T-cell (primary cell): ENCODE measurements at places on chromosomes 6 and 20.
A peak's percentile ranks its signal among the peaks of the same experiment; 100 is the strongest.

DNA sequence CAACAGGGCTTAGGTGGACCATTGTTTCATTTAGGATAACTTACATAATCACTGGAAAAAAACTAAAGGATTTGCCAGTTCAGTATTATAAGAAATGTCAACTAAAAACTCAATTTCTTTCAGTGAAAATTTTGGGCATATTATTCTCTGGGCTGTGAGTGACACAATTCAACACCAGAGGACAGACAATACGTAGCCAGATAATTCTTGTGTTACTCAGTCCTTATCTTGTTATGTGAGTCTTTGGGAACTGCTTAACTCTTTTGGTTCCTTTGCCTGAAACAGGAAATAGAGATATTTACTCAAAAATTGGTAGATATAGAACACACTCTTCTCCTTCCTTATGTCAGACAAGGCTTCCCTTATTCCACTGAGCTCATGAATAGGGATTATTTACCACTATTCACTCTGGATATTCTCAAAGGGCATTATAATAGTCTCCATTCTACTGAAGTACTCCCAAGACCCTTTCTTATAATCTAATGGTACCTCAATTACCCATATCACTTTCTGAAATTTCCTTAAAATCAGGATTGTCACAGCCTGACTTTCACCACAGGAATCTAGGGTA lies 4.9 kb upstream of the BEND6 start:
- DNase-seq: no peak

GRCh38 chr20:49186535-49187329 lies 1.4 kb downstream of the STAU1 start:
- peak; percentile 66 for DNase-seq

DNA sequence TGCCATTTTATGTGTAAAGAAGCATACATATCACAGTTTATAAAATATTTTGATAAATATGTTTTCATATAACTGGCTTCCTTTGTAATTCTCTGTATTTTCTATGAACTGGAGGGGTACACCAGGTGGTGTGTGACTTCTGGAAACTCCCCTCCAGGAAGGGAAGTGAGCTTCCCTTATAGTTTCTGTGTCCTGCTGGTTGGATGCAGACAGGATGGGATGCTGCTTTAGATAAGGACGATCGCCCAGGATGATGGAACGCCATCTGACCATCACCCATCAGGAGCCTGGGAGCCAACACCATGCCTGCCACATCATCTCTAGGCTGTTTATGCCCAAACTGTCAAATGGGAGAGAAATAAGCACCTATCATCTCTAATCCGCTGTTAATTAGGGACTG lies 66.1 kb downstream of the SULF2 start:
- DNase-seq: no peak

GRCh38 chr6:148969603-148970061 lies 222.8 kb downstream of the UST start:
- DNase-seq: no peak

- DNase-seq: no peak
Measured at GRCh38 chr20:16505894-16506293, 67.4 kb downstream of the KIF16B start.

- no peak for DNase-seq
Measured at GRCh38 chr6:133291671-133292070, 50.5 kb downstream of the EYA4 start.

DNA sequence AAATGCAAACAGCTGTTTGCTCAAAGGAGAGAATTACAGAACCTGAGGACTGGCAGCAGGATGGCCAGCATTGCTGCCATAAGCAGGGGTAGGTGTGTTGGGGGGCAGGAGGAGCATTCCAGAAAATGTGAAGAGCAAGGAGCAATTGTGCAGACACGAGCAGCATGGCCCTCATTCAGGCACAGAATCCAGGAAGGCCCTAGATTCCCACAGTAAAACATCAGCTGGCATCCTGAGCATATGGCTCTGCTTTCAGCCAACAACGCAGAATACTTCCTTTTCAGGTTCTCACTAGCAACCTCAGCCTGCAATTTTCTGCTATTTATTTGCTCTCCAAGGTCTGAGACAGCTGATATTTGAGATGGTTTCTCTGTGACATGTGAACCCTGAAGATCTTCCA lies 243.4 kb upstream of the POU3F2 start:
- no peak for DNase-seq

DNA sequence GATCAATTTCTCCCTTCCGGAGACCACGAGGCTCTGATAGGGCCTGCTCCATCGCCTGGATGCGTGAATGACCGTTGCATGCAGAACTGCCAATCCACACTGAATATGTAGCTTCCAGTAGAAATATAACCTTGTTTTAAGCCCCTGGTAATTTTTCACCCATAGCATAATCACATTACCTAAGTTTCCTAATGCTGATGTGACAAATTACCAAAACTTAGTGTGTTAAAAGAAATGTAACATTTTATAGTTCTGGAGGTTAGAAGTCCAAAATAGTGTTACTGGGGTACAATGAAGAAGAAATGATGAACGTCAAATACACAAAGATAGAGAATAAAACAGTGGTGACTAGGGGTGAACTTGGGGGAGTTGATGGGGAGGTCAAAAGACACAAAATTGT lies 22.0 kb upstream of the SIRPD start:
- no peak for DNase-seq

DNA sequence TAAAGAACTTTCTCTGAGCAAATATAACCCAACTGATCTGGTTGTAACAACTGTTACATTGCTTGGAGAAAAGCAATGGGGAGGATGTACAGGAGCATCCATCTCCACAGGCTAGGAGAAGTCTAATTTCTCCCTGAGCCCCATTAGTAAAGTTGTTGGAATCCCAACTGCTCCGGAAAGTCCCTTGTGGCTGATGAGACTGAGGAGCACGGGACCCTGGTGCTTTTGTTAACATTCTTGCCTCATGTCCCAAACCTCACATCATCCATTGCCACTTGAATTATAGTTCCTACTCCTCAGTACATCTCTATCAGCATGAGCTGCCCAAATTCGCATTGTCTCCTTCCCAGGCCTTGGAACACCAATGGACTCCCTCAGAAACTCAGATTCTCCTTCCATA lies 260.6 kb upstream of the BMP2 start:
- DNase-seq: no peak

GRCh38 chr6:25603251-25603650 lies 48.8 kb upstream of the SCGN start:
- DNase-seq: no peak

DNA sequence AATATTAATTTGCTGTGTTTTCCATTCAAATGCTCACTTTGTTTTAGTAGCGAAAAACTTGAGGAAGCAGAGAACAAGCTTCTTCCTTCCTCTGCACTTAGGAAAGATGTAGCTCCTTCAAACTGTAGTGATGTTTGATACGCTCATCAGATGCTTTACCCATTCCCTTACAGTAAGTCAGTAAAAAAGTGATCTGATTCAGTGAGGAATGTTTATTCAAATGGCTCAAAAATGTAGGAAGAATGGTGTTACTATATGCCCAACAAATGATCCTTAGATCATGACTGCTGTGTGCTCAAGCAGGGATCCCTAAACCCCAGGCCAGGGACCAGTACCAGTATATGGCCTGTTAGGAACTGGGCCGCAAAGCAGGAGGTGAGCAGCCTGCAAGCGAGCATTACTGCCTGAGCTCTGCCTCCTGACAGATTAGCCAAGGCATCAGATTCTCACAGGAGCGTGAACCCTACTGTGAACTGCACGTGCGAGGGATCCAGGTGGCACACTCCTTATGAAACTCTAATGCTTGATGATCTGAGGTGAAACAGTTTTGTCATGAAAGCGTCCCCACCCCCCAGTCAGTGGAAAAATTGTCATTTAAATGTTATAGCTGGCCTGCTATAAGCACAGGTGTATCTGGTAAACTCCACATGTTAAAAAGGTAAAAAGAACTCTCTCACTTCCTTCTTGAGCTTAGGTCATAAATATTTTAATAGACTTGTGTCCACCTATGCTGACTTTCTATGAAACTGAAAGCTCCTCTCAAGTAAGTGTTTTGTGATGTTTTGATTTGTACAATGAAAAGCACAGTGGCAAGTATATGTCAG lies 187.2 kb downstream of the FOXC1 start:
- DNase-seq: no peak

DNA sequence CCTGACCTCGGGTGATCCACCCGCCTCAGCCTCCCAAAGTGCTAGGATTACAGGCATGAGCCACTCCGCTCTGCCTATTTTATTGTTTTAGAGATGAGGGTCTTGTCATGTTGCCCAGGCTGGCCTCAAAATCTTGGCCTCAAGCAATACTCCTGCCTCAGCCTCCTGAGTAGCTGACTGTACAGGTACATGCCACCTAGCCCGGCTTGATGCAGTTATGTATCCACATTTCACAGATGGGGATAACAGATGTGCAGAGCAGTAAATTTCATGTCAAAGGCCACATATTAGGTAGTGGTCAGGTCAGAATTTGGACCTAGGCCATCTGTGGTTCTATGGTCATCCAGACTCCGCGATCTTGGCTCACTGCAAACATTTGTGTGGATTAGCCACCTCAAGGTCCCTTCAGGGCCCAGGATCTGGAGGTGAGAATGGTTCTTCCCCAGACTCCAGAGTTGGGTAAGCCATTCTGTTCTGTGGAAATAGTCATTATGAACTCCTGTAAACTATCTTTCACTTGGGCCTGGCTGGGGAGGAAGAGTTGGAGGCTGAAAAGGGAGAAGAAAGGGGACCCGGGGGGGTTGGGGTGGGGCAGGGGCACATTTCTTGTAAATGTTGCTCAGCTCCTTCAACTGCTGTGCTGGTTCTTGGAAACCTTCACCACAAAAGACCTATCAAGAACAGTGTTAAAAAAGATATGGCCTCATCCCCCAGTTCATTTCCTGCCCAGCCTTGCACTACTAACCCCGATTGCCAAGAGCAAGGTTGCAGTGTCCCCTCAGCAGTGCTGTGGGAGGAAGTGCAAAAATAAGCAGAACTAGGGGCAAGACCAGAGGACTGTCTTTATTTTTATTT lies 13.0 kb downstream of the PIM1 start:
- peak; percentile 43 for DNase-seq

- DNase-seq: no peak
Measured at GRCh38 chr6:3585320-3585935, 128.6 kb upstream of the SLC22A23 start.

DNA sequence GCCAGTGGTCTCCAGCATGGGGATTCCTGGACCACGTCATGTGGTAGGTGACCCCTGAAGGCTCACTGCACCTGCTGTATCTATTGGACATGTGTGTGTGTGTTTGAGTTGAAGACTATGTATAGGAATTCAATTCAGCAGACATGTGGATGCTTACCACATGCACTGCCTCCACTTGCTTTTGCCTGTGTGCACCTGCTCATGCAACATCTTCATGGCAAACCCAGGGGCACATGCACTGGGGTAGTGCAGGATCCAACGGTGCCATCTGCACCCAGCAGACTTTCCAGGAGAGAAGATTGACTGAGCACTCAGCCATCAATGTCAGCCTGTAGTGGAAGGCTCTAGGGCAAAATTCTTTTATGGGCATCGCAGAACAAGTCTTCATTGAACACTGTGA lies 299.4 kb downstream of the CDH26 start:
- DNase-seq: no peak

- no peak for DNase-seq
Measured at GRCh38 chr6:50062051-50062450, 12.3 kb upstream of the DEFB112 start.

- DNase-seq: no peak
Measured at GRCh38 chr6:30361661-30362060, 16.7 kb downstream of the RPP21 start.

DNA sequence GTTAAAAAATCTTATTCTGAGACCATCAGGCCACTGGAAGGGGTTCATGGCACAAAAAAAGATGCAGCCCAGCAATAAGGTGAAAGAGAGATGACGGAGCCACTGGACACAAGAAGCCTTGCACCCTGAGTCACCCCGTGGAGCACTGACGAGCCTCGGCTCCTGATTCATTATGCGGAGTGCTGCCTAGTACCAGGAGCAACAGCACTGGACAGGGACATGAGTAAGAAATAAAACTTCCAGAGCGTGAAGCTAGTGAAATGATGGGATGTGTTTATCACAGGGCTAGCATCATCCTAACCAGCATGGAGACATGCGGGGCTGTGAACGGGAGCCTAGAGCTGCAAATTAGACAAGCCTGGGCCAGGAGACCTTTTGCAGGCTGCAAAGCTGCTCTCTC lies 53.3 kb downstream of the RNASET2 start:
- DNase-seq: no peak

GRCh38 chr20:9617940-9618339 lies 103.5 kb downstream of the LAMP5 start:
- no peak for DNase-seq

GRCh38 chr20:37902504-37903313 lies at the start of gene VSTM2L:
TSS of gene VSTM2L (plus strand) at chr20:37903127. CDS start at chr20:37903351, 224 bp downstream.
- DNase-seq: no peak

DNA sequence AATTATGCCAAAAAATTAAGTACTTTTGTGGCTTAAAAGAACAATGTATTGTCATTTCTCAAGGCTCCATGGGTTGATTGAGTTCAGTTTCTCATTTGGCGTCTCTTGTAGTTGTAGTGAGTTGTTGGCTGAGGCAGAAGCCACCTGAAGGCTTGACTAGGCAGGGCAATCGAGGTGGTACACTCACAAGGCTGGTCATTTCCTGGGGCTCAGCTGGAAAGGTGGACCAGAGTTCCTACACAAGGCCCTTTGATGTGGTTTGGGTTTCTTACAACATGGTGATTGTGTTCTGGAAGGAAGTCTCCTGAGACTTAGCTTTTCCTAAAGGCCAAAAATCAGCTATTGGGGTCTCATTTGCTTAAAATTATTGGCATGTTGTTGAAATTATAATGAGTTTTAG lies 22.6 kb downstream of the MAS1 start:
- DNase-seq: no peak

DNA sequence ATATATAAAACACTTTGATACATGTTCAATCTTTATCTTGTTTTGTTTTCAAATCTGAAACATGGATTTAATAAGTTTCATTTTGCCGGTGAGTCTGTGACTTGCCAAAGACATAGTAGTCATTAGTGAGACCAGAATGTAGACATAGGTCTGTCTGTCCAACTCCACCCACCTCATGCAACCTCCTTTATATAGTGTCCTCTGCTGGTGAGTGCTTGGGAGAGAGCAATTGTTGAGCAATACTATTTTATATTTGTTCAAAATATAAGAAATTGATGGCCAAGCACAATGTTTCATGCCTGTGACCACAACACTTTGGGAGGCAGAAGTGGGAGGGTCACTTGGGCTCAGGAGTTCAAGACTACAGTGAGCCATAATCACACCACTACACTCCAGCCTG lies 10.8 kb upstream of the LY86 start:
- DNase-seq: no peak

- no peak for DNase-seq
Measured at GRCh38 chr6:39706819-39707335, 18.3 kb downstream of the KIF6 start.

DNA sequence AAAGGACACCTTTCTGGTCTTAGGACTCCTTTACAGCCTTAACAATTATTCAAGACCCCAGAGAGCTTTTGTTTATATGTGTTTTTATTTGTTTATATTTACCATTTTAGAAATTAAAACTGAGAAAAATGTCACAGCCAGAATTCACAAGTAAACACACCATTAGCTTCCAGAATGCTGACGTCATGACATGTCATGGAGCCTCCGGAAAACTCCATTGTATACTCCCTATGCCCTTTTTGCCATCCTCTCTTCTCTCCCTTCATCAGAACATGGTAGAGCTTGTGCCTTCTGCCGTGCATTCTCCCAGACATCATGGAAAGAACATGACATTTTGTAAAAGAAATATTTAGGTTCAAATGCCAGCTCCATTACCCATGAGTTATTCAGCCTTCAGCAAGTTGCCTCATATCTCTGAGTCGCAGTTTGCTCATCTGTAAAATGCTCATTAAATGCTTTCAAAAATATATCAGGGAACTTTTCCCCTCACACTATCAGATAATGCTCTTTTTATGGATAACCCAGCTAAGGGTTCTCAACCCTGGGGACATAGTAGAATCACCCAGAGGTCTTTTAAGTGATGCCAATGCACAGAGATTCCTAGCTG lies 27.8 kb downstream of the TNFAIP3 start:
- DNase-seq: no peak
